ENCODE measurements at places on chromosomes 3 and 15.
A peak's percentile ranks its signal among the peaks of the same experiment; 100 is the strongest.

- DNase-seq = no peak
Measured at GRCh38 chr15:62051166-62051565, 9.1 kb downstream of the VPS13C start.

DNA sequence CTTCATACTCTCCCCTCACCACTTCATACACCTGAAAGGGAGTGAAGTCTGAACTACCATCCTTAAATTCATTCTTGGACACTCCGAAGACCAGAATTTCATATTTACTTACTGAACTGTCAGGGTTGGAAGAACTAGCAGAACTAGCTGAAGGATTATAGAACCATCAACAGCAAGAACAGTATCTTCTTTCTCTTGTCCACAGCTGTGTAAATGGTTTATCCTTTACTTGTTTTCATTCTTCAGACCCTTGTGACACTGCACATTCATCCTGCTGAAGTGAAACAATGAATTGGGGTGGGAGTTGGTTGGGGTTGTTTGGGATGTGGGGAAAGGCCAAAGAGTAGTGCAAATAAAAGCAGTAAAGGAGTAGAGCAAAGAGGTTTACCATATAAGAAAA lies 350.9 kb downstream of the ZIC1 start:
- DNase-seq = no peak

DNA sequence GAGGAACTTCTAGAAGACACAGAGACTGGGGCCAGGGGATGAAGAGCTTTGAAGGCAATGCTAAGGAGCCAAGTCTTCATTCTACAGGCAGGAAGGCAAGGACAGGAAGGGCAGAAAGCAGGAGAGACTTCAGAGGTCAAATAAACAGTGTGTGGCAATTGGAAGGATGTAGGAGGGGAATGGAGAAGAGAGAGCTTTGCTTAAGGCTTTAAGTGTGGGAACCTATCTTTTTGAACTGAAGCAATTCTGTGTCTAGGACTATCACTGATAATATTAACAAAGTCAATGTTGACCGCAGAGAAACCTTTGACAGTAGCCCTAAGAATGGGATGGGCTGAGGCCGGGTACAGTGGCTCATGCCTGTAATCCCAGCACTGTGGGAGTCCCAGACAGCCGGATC lies 325.0 kb downstream of the FOXP1 start:
- DNase-seq = no peak

DNA sequence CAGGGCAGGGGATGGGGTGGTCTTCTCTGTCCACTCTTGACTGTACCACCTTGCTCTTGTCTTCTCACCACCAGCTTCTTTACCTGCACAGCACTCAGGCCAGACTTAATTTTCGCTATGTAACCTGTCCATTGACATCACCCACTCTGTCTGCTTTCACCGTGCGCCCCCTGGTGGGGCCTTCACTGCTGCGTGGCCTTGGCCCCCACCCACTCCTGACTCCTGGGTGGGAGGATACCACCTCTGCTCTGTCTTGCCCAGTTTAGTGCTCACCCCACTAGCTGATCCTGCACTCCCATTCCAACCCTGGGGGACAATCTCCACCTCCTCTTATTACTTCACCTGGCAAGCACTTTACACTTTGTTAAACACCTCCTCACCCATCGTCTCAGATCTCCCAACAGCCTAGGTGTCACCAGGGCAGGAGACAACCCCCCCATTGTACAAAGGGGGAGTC lies 17.7 kb downstream of the PTH1R start:
- DNase-seq = peak; percentile 73

DNA sequence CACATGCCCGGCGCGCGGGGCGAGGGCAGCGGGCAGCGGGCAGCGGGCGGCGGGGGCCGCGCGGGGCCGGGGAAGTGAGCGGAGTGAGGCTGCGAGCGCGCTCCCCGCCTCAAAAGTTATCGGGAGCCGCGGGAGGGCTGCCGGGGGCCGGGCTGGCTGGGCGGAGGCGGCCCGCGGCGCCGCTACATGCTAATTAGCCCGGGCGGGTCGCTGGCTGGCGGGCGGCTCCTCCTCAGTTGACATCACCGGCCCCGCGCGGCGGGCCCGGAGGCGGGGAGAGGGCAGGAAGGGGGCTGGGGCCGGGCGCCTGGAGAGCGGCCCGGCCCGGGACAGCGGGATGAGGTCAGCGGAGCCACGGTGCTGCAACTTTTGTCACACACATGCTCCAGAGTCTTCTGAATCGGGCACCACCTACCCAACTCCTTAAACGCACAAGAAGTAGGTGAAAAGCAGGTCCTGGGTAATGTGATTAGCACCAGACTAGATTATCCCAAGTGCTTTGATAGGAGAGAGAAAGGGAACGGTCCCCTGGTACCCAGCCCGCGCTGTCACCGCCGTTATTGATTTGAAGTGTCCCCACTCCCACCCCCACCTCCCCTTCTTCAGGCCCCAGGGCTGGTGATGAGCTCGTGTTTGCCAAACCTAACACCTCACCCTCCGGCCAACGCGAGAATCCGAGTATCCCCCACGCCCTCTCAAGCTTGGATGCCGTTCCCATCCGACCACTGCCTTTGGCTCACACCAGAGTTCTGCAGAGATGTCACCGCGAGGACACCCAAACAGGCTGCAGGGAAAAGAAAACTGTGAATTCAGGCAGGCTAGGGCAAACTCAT lies at the start of gene HEG1:
Gene HEG1 (minus strand): TSS at position 85 of the 833 bp plus-strand sequence. CDS start 107 bp downstream, outside the sequence.
- DNase-seq = peak; percentile 41
